ENCODE measurements at places on chromosomes 6 and 20.

DNA sequence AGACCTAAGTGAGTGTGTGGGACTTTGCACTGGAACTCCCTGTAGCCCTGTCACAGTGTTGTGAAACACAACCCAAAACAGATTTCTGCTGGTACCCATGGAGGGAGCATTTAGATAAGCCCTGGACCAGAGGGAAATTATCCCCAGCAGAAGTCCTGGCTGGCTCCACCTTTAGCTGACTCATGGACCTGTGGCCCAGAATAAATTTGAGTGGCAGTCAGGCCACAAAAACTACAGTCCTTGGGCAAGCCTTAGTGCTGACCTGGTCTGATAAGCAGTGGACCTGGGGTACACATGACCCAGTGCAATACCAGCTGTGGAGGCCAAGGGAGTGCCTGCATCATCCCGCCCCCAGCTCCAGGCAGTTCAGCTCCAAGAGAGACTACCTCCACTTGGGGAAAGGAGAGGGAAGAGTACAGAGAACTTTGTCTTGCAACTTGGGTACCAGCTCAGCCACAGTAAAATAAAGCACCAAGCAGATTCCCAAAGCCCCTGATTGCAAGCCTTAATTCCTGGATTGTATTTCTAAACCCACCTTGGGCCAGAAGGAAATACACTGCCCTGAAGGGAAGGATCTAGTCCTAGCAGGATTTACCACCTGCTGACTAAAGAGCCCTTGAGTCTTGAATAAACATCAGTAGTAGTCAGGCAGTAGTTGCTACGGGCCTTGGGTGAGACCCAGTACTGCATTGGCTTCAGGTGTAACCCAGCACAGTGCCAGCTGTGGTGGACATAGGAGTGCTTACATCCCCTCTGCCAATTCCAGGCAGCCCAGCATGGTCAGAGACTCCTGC, 140.4 kb upstream of the COL21A1 start:
- peak; percentile 21 for DNase-seq

DNA sequence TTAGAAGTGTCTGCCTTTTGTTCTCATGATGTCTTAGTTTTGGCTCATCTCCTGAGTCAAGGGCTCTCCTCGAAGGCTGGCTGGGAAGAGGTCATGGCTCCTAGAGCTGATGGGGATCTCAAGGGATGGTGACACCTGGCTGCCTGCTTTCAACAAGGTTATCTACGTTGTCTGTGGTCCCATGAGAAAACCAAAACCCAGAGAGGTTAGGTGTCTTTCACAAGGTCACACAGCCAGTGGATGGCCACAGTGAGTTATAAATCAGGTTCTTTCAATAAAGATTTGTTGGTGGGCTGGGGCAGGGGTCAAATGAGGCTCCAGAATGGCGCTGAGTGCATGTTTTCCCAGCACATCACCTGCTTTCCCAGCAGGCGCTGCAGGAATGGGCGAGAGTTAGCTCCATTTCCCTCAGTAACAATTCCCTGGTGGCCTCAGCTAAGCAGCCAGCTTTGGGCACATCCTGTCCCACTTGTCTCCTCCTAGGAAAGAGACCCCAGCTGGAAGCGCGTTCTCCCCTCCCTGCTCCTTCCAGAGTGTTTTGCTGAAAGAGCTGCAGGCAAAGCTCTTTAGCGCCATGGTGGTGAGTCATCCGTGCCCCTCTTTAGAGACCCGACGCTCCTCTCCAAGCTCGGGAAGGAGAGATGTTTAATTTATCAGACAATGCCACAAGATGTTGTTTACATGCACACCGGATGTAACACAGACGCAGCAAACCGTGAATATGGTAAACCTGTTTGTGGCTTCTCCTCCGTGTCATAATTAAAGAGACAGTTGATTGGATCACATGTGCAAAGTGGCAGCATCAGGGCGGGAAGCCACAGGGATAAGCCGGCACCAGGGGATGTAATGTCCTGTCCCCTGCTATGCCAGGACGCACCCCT, 109.7 kb downstream of the LRFN2 start:
- no peak for DNase-seq

DNA sequence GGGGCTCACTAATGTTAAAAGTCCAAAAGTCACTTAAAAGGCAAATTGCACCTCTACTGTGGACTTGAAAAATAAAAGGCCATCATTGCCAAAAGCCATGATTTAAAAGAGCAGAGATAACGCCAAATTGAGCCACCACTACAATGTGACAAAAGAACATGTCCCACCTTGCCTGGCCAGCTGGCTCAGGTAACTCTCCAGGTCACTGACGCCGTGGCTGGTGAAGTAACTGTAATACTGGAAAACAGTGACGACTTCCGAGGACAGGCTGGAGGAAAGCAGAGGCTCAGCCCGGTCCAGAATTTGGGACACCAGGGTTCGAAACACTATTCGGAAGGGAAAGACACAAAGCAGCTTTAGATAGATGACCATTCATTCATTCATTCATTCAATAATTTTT, 29.3 kb upstream of the ARMH2 start:
- no peak for DNase-seq

- no peak for DNase-seq
These were observed 45.4 kb upstream of the ZFAND3 start for GRCh38 chr6:37774028-37774680.

DNA sequence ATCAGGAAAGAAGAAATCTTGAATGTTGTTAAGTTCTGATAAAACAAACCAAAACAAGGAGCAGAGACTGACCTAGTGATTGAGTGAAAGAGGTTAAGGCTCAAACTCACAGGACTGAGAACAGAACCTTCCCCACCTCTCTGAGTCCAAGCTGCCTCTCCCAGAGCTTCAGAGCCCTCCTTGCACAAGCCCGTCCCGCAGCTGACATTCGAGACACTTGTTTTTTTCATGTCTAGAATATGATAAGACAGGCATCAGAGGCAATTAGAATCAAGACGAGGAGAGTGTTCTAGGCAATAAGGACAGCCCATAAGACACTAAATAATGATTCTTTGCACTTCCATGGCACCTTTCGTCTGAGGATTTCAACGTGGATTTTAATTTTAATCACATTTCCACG, 140.6 kb downstream of the PXDC1 start:
- no peak for DNase-seq

DNA sequence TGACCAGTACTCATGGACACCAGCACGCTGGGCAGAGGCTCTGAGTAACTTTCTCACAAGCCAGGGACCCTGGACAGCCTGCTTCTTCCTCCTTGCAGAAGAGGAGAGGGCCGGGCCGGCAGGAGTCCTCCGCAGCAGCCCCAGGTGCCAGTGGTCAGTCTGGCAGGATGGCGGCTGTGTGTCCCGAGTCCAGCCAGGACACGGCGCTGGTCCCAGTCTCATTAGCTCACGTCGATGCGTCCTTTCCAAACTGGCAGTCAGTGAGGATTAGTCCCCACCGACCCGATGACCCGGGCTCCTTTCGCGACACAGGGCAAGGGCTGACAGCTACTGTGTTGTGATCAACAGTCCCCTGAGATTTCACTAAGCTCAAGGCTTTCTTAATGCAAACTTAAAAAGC, 267.0 kb downstream of the TAF4 start:
- DNase-seq, result no peak

Measured in thoracic aorta (tissue), 2 donors.